DMS79 (cell line): ENCODE measurements at places on chromosomes 1 and 21.

GRCh38 chr1:200556002-200556401 lies 64.5 kb downstream of the KIF14 start:
- no peak for DNase-seq

GRCh38 chr1:8004803-8005573 lies 21.1 kb downstream of the ERRFI1 start:
- no peak for DNase-seq

DNA sequence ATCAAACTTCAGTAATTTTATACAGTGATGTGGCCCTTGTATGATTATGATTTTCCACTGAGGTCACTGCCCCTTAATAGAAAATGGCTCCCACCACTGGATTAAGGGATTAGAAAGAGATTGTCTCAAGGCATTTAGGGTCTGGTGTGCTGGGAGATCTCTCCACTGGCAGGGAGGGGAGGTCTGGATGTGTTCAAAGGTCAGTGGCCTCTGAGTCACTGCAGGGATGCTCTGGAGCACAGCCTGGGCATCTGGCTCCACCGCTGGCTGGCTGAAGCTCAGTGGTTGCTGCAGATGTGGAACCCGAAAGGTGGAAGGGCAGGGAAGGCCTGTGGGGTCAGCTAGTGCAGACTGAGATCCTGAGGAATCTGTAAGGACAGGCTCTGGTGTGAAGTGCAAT lies 18.3 kb upstream of the CHI3L1 start:
- no peak for DNase-seq

- no peak for DNase-seq
Observed at GRCh38 chr1:16913181-16913832, 8.4 kb upstream of the CROCC start.

GRCh38 chr1:48077795-48078222 lies 80.6 kb upstream of the TRABD2B start:
- no peak for DNase-seq

- no peak for DNase-seq
Observed at GRCh38 chr1:46804926-46805325, 6.1 kb downstream of the CYP4B1 start.

- DNase-seq, result no peak
Observed at GRCh38 chr1:117339866-117340700, 27.2 kb upstream of the MAN1A2 start.

- no peak for DNase-seq
Observed at GRCh38 chr1:11188858-11189451, at the start of gene ANGPTL7. ANGPTL7 (plus strand) TSS chr1:11189355; CDS start chr1:11189580, 225 bp downstream.

- DNase-seq, result no peak
Observed at GRCh38 chr1:95232646-95233318, 1.2 kb upstream of the RWDD3 start.

- DNase-seq, result no peak
Observed at GRCh38 chr1:96521010-96521409, 200.6 kb upstream of the PTBP2 start.

DNA sequence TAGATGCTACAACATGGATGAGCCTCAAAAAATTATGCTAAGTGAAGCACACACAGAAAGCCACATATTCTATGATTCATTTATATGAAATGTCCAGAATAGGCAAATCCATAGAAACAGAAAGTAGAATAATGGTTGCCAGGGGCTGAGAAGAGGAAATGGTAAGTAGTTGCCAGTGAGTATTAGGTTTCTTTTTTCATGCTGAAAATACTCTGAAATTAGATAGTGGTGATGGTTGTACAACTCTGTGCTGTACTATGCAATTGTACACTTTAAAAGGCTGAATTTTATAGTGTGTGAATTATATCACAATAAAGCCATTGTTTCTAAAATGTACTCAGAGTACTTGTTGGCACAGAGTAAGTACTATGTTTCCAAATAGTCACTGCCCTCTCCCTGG lies 15.5 kb upstream of the GFI1 start:
- DNase-seq, result no peak

GRCh38 chr1:13911697-13912619 lies 212.0 kb downstream of the PRDM2 start:
- peak; percentile 94 for DNase-seq

- no peak for DNase-seq
Observed at GRCh38 chr1:90718411-90719329, 1.6 kb upstream of the BARHL2 start.

DNA sequence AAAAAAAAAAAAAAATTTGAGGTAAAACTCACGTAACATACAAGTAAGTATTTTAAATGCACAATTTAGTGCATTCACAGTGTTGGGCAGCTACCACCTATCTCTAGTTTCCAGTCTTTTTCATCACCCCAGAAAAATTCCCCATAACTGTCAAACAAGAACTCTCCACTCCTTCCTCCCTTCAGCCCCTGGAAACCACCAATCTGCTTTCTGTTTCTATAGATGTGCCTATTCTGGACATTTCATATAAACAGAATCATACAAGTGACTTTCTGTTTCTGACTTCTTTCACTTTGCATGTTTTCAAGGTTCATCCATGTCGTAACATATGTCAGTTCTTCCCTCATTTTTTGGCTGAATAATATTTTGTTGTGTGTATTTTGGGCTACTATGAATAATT lies 24.9 kb upstream of the ETS2 start:
- DNase-seq, result no peak

GRCh38 chr21:27026501-27026900 lies 59.6 kb upstream of the ADAMTS5 start:
- no peak for DNase-seq

GRCh38 chr1:183993132-183993531 lies 44.4 kb downstream of the COLGALT2 start:
- DNase-seq, result no peak

- DNase-seq, result no peak
Observed at GRCh38 chr1:24263746-24264145, 55.4 kb upstream of the GRHL3 start.

DNA sequence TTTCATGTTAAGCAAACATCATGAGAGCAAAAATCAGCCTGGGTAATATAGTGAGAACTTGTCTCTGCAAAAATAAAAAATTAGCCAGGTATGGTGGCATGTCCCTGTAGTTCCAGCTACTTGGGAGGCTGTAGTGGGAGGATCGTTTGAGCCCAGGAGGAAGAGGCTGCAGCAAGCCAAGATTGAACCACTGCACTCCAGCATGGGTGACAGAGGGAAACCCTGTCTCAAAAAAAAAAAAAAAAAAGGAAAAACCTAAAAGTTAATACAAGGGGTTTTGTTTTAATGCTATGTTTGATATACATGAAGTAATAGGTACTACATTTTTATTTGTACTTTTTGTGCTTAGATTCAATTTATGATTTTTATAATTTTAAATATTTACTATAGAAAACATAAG lies 27.1 kb upstream of the SLC35A3 start:
- DNase-seq, result peak; percentile 1

- no peak for DNase-seq
Observed at GRCh38 chr1:65321879-65322278, 12.5 kb downstream of the DNAJC6 start.

DNA sequence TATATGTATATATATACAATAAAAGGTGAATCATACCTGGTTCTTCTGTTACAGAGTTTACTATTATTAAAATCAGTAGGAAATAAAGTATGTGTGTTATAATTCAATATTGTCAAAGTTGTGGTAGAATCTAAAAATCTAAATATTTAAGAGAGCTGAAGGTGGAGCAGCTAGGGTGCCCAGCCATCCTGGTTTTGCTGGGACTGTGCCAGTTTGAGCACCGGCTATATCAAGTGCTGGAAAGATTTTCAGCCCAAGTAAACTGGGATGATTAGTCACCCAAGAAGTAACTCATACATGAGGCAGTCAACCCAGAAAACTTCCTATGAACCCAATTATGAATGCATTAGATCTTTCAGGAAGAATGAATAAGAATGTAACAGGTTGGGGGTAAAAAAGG lies 16.9 kb upstream of the KRTAP19-5 start:
- no peak for DNase-seq

GRCh38 chr1:30899577-30900389 lies 8.8 kb downstream of the SDC3 start:
- DNase-seq, result no peak

GRCh38 chr1:64072089-64072793 lies 131.2 kb upstream of the UBE2U start:
- no peak for DNase-seq

DNA sequence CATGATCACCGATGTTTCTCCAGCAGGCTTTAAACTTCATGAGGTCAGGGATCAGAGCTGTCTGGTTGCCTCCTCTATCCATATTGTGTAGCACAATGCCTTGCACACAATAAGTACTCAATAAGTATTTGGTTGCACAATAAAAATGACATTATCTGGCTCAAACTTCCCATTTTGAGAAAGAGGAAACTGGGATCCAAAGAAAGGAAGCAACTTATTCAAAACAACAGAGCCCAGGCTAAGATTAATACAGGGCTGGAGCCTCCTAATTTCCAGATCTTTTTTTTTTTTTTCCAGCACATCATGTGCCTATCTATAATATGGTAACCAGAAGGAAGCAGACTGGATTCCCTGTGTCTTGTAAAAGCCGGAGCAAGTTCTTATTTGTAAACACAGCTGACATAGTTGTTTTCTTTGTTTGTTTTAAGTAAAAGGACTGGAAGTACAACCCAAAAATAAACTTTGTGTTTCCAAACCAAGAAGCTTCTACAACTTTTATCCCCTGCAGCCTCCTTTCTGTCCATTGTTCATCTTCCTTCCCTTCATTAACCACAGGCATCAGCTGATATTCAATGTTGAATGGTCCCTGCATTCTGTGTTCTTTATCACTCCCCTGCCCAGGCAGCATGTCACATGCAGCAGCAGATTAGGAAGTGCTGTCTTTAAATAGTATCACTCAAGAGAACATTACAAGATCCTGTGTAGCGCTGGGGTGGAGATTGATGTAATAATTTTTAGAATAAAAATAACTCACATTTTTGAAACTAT lies 71.2 kb upstream of the HOOK1 start:
- DNase-seq, result no peak

DNA sequence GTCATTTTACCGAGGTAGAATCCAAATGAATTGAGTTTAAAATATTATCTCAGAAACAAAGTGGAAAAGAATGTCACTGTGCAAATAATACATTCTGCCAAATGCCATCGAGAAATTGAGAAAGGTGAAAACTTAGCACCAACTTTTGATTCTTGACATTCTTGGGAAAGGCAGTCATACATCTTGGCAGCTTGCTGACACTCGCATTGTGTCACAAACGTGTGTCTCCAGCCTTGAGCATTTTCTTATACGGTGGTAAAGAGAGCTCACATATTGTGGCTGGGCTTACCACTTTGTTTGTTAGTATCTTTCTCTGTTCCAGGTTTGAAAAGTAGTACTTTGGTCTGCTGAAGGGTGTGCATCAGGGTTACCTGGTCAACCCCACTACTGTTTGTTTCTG lies 1456.1 kb downstream of the BRINP3 start:
- DNase-seq, result no peak

DNA sequence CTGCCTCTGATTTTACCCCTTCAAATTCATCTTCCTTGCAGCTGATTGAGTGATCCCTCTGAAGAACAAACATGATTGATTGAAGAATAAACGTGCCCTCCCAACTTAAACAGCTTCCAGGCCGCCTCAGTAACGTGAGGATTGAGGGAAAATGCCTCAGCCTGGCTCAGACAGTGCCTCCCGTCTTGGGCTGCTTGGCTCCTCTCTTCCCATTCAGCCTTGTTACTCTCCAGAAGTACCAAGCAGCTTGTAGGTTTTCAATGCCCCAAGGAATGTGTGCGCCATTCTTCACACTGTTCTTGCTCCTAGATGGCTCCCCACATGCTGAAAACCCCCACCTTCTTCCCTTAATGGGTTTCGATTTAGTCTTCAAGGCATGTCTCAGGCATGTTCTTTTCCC lies 51.8 kb downstream of the ST6GALNAC5 start:
- DNase-seq, result no peak
